ENCODE measurements at places on chromosomes 2 and 18.

- no peak for DNase-seq
These were observed 27.8 kb upstream of the REL start for GRCh38 chr2:60853531-60853930.

- no peak for DNase-seq
These were observed 2.5 kb downstream of the TGFA start for GRCh38 chr2:70551167-70551566.

- DNase-seq, result peak; percentile 72
These were observed at the start of gene HOXD8 for GRCh38 chr2:176128982-176129796. Gene HOXD8 (plus strand): TSS chr2:176129705. CDS start chr2:176130367, 662 bp downstream.

DNA sequence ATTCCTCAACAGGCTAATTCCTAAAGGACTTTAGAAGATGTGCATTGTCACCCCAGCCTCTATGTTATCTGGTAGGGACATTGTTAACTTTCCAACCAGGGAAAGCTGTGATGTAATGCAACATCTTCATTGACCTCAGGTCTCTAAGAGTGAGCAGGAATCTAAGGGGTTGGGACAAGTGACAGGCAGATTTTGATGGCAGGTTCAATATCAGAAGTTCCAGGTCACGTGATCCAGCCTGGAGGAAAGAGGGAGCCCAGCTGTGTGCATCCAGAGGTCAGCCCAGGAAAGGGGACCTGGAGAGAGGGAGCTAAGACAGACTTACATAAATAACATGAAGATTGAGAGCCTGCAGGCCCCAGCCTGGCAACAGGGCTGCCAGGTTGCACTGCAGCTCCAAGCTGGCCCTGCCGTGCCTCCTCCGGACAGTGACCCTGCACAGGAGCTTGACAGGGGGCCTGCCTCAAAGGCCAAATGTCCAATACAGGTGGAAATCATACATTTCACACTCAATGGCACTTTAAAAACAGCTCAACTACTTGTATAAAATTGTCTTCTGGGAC lies 262.2 kb upstream of the MGAT5 start:
- DNase-seq, result no peak

GRCh38 chr2:219736209-219736608 lies 108.8 kb downstream of the SLC4A3 start:
- peak; percentile 22 for DNase-seq

All from DMS79 (cell line).